Muscle of leg (tissue), 16 donors: ENCODE measurements at places on chromosomes 13 and 19. TPM values are rescaled to one million over a fixed set of nuclear protein-coding genes. Genes with fewer than 3 reads are reported as not detected.

PRSS57 gene
- polyA plus RNA-seq, result 1.2 TPM

DLL3 gene
- polyA plus RNA-seq, result not detected

AMH gene
- 8.4 TPM for polyA plus RNA-seq

ZIC5 gene
- polyA plus RNA-seq, result not detected

CD70 gene
- not detected for polyA plus RNA-seq

DNAAF3 gene
- 0.59 TPM for polyA plus RNA-seq

CYP4F8 gene
- not detected for polyA plus RNA-seq

DAND5 gene
- polyA plus RNA-seq, result 0.15 TPM

CFAP97D2 gene
- not detected for polyA plus RNA-seq

CEACAM5 gene
- polyA plus RNA-seq, result 0.48 TPM

CGB8 gene
- 0.58 TPM for polyA plus RNA-seq

PTPRS gene
- 35.1 TPM for polyA plus RNA-seq

ZNF441 gene
- polyA plus RNA-seq, result 7.2 TPM

MBD3L3 gene
- not detected for polyA plus RNA-seq

MEF2B gene
- 2.0 TPM for polyA plus RNA-seq

ATCAY gene
- 0.13 TPM for polyA plus RNA-seq

ANGPTL8 gene
- polyA plus RNA-seq, result not detected

LYPD3 gene
- polyA plus RNA-seq, result 1.2 TPM

ATXN8OS gene
- not detected for polyA plus RNA-seq

PSG1 gene
- 0.29 TPM for polyA plus RNA-seq

SBK2 gene
- 9.7 TPM for polyA plus RNA-seq

ATP4B gene
- not detected for polyA plus RNA-seq

MISP3 gene
- polyA plus RNA-seq, result 0.96 TPM

TDRD12 gene
- polyA plus RNA-seq, result 0.44 TPM

ZNF763 gene
- 1.3 TPM for polyA plus RNA-seq

CAPN12 gene
- 0.23 TPM for polyA plus RNA-seq

KLK10 gene
- 0.11 TPM for polyA plus RNA-seq

FPR1 gene
- 3.2 TPM for polyA plus RNA-seq

JAK3 gene
- 2.6 TPM for polyA plus RNA-seq
